ENCODE measurements at places on chromosomes 13 and 19.

DNA sequence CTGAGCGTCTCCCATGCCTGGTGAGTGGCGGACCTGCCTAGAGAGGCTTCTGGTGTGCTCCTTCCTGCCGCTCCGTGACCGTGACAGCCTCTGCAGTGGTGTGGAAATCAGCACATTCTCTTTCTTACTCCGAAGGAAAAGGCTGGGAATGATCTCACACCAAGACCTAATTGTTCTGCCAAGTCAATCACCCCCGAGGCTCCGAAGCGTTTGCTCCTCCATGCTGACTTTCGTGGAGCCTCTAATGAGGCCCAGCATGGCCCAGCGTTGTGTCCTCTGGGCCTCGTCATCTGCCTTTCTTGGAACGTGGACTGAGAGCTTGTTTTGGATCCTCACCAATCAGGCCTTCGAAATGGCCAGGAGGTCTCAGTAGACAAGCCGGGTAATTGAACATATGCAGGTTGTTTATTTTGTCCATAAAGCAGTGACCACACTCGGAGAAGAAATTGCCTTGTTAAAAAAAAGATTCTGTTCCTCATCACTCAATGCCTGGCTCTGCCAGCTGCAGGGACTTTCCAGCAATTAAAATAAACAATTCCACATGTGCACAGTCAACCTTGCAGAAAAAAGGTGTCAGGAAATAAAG, 107.1 kb downstream of the UBL3 start:
- no peak for DNase-seq

- DNase-seq, result peak; percentile 39
These were observed 2.1 kb downstream of the EFNB2 start for GRCh38 chr13:106533101-106533942.

DNA sequence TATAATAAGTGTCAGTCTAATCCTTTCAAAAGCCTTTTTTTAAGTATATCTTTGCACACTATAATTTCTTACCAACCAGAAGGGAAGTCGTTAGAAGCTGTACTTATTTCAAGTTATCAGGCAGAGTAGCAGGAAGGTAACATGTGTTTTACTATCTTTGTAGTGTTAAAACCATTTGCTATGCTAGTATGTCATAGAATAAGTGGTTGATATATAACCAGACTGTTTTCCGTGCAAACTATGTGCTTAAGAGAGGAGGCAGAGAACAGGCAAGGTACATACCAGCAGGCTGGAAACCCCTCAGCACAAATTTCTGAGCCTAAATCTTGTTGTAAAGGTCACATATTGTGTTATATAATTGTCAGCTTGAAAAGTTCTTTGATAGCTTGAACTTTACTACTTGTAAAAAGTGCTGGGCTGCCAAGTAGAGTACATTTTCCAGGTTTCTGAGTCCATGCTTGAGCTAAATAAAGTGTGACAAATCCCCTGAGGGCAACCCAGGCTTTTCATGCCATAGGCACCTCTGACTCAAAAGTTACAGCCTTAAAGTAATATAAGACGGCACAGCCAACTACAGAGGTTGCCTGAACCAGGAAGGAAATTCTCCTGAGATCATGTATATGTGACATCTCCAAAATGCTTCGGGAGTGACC, 1297.4 kb downstream of the PCDH9 start:
- no peak for DNase-seq

- no peak for DNase-seq
These were observed 3.6 kb downstream of the GPR4 start for GRCh38 chr19:45598267-45599001.

DNA sequence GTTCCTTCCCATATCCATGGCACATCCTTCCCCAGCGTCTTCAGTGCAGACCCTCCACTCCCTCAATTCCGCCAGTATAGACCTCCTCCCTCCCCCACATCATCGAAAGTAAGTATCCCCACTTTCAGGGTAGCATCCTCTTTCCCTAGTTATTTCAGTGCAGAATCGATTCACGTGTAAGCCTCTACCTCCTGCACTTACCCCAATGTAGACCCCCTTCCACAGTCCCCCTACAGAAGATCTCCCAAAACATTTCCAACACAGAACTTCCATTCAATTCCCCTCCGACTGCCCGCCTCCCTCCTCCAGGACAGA, 664 bp downstream of the IRF3 start:
- DNase-seq, result no peak

GRCh38 chr19:14377883-14378328, 3.3 kb upstream of the ADGRE5 start:
- DNase-seq, result no peak

All from NCI-H460 (cell line).